ENCODE measurements at places on chromosomes 3 and 15.

- DNase-seq = no peak
Measured at GRCh38 chr3:171026597-171027293, at the start of gene SLC2A2. Gene SLC2A2, minus strand, starts transcription at chr3:171026720. Its CDS starts 50 bp downstream, at chr3:171026670.

DNA sequence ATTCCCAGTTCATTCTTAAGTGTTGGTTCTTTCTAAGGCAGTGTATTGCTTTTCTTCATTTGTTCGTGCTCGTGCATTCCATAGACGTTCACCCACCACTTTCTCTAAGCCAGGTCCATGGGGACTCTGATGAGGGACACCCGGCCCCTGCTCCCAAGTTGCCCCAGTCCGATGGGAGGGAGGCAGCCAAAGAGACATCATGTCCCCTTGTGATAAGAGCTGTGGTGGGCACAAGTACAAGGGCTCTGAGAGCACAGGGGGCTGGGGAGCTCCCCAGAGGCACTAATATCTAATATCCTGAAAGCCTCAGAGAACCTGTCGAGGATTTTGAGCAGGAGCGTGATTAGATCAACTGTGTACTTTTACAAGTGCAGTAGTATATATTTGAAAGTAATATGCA is 6.3 kb downstream of the SPSB4 start:
- DNase-seq = no peak

DNA sequence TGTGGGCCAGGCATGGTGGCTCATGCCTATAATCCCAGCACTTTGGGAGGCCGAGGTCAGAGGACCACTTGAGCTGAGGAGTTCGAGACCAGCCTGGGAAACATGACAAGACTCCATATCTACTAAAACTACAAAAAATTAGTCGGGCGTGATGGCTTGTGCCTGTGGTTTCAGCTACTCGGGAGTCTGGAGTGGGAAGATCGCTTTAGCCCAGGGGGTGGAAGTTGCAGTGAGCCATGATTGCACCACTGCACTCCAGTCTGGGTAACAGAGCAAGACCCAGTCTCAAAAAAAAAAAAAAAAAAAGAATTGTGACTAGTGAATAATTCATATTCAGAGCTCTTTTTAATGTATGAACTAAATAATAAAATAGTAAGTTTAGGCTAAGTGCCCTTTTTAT is 87.8 kb upstream of the TSEN2 start:
- DNase-seq = no peak

DNA sequence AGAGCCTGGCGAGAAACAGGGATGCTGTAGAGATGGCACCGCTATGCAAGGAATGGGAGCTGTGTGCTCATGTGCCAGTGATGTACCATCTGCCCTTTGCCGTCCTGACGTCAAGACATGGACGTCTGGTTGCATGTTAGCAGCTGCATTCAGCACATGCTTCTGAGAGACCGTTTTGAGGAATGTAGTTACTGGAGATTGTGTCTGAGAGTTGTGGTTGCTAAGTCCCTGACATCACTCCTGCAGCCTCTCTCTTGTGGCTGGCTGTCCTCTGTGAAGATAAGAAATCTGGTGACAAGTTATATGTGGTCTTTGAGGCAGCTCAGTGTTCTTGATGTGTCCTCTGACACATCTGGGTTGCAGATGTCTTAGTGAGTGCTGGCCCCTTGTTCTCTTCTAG is 165.1 kb downstream of the APBA2 start:
- DNase-seq = no peak

DNA sequence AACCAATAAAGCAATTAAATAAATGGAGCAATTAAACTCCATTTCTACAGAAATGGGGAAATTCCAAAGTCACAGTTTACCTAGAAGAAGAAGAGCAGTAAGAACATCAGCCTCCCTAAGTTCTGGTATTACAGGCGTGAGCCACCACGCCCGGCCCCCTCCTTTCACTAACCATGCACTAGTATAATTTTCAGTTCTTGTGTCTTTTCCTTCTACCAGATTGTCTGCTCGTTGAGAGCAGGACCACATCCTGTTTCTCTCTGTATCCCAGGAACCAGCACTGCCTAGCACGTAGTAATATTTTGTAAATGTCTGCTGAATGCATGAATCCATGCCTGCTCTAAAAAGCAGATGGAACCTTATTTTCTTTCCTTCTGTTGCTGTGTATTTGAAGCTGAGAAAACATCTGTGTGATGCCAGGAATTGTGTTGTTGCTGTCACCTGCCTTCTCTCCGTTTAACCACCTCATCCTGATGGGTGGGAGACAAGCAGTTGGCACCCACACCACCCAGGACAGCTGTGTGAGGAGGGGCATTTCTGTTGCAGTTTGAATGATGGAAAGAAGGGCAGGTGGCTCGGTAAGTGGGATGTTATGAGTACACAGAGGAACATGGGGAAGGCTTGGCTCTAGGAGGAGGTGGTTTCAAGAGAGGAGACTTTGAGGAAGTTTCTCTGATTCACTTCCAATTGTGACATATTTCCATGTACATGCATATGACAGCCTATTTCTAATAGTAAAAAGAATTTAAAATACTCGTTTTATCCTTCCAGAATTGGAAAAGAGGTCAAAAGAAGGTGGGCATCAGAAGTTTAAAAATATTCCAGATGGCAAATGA is 30.1 kb downstream of the PXYLP1 start:
- DNase-seq = no peak

DNA sequence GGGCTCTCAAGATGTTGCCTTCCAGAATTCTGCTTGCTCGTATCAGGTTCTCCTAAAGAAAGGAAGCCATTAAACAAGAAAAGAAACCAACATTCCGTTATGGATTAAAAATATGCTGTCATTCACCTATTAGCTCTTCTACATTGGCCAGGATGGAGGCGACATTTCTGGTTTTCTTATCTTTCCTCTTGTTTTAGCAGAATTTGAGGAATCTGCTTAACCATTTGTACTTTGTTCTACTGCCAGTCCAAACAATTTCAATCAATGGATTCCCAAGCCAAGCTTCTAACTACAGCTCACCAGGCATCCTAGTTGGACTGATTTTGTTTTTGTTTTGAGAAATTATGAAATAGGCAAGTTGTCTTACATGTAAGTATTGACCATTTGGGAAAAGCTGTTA is 164.6 kb upstream of the TSC22D2 start:
- DNase-seq = no peak

DNA sequence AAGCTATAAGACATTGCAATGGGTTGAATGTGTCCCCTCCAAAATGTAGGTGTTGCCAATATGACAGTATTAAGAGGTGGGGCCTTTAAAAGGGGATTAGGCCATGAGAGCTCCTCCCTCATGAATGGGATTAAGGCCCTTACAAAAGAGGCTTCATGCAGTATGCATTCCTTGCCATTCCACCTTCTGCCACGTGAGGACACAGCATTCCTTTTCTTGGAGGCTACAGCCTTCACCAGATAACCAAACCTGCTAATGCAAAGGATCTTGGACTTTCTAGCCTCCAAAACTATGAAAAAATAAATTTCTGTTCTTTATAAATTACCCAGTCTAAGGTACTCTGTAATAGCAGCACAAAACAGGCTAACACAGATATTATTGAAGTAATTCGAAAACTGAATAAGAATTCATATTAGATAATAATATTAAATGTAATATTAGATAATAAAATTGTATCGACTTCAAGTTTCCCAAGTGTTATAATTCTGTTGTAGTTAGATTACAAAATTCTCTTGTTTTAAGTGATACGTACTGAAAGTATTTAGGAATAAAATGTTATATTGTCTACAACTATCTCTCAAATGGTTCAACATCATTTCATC is 29.4 kb upstream of the ATP8B4 start:
- DNase-seq = no peak

DNA sequence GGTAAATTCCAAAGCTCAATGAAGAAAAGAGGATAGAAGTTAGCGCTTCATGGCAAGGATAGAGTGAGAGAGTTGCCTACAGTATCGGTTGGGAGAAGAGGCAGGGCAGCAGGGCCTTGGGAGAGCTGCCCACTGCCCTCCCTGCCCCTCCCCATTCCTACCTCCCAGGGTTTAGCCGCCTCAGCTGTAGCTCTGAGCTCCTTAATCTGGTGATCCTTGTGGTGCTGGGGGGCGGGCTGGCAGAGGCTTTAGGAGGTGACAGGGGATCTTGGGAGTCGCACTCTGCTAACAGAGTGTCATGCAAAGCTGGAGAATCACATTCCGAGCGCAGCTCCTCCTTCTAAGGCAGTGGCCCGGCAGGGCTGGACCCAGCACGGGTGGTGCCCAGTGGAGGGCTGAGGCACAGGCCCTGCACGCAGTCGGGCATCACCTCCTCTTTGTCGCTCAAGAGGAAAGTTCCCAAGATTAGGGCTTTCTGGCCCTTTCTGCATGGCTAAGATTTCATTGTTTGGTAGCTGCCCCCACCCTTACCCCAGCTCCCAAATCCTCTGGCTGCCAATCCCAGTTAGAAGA is 57.1 kb upstream of the POLG start:
- DNase-seq = no peak

DNA sequence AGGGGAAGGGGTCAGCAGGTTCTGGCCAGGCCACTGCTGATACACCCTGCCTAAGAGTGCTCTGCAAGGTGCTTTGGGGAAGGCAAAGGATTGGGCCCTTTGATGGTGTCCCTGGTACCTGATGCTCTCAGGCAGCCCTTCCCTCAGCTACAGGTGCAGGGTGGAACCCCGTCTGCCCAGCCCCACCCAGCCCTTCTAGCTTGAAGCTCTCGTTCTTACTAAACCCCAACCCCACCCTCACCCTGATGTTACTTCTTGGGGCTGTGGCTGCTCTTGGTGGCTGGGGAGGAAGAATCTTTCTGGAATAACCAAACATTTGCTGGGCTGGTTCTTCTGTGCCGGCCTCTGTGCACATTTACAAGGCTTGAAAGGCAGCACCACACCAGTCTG is 6.4 kb downstream of the GNAI2 start:
- DNase-seq = no peak

DNA sequence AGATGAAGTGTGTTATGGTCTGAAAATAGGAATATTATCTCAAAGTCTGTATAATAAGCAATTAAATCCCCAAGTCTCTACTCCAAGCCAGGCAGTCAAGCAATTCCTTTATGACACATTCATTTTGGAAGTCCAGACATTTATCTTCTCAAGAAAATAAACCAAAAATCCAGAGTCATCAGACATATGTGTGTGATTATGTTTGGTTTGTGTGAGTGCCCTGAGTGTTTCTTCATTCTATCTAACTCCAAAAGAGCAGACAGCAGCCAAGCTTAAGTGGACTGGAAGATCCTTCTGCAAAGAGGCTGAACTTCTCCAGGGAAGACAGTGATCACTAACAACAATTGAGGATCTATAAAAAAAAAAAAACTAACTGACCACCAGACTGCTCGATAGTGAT is 239.8 kb downstream of the STAG1 start:
- no peak for DNase-seq

GRCh38 chr15:72790302-72790910 is 6.8 kb upstream of the ADPGK start:
- no peak for DNase-seq

- peak; percentile 36 for DNase-seq
Measured at GRCh38 chr15:40843885-40844695, at the start of gene SPINT1. Gene SPINT1, plus strand, starts transcription at chr15:40844048. Its CDS starts 507 bp downstream, at chr15:40844555.

- no peak for DNase-seq
Measured at GRCh38 chr15:68206711-68207151, 1.6 kb upstream of the CALML4 start.

DNA sequence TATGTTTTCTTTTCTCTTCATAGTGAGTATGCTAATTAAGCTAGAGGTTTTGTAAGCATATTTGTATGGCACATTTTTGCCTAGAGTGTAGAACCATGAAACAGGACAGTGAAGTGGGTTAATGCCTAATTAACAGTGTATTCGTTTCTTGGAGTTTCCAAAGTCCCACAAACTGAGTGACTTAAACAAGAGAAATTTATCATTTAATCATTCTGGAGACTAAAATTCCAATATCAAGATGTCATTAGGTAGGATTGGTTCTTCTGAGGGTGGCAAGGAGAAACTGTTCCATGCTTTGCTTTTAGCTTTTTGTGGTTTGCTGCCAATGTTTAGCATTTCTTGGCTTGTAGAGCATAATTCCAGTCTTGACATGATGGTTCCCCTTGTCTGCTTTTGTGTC is 734.2 kb downstream of the NAALADL2 start:
- no peak for DNase-seq

GRCh38 chr3:186189492-186189891 is 80.6 kb upstream of the ETV5 start:
- no peak for DNase-seq

- no peak for DNase-seq
Measured at GRCh38 chr15:58771621-58772250, 634 bp downstream of the MINDY2 start.

GRCh38 chr3:150203273-150203672 is 204.8 kb upstream of the TSC22D2 start:
- no peak for DNase-seq

DNA sequence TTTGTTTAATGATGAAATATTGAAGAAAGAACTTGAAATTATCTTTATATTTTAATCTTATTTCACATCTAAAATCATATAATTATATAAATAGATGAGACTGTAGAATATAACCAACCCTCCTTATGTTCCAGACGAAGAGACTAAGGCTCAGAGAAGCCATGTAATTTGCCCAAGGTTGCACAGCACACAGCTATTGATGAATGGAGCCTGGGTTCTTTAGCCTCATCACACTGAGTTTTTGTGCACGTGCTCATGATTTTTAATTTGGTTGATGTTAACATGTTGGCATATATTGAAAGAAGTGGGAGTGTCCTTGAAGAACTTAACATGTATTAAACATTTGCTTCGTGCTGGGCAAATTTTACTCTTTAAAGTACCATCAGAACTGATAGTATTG is 151.6 kb downstream of the FNDC3B start:
- DNase-seq = no peak

- no peak for DNase-seq
Measured at GRCh38 chr15:87354661-87355410, 901.7 kb downstream of the NTRK3 start.
